Germinal center (tissue), 1 donor: ENCODE measurements at places on chromosomes 5 and 9.
A peak's percentile ranks its signal among the peaks of the same experiment; 100 is the strongest.

- no peak for DNase-seq
These were observed 105.0 kb upstream of the FAM120A start for GRCh38 chr9:93346231-93347112.

DNA sequence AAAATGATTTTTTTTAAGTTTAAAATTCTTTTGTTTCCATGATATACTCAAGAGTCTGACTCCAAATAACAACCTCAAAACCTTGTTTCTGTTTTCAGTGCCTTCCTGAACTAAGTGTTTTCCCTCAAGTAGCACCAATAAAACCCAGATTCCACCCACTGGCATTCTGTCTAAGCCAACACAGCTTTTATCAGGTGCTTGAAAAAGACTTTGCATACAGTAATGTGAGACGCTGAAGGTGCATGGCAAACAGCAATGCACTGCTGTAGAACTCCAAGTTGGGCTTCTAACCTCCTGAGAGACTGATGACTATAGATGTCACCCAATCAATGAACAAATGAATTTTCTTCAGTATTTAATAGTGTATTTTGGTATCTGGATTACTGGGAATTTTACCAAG lies 95.7 kb downstream of the NFIB start:
- no peak for DNase-seq

DNA sequence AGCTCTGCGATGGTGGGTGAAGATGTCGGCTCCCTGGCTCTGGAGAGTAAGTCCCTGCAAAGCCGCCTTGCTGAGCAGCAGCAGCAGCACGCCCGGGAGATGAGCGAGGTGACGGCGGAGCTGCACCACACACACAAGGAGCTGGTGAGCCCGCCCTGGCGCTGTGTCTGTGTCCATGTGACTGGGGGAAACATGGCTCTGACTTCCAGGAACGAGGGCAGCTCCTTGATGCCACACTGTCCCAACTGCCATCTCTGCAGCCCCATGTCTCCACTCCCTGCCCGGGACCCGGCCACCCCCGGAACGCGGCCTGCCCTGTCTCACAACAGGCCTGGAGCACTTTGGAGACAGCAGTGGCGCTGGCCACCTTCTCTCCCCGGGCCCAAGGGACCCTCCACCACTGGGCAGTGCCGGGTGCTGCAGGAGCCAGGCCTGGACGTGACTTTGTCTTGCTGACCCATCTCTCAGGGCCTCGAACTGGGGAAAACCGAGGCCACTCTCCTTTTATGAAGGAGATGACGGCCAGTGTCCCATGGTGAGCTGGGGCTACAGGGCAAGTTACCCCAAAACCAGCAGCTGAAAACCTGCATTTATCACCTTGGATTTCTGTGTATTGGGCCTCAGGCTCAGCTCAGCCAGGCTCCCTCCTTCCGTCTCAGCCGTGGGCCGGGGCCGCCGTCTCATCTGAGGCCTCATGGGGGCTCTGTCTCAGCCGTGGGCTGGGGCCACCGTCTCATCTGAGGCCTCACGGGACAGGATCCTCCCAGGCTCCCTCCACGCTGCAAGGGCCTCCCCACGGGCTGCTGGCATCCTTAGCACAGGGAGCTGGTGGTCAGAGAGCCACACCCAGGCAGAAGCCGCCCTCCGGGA lies 28.6 kb downstream of the CEP72 start:
- no peak for DNase-seq

GRCh38 chr5:116650544-116650943 lies 75.9 kb upstream of the SEMA6A start:
- no peak for DNase-seq

GRCh38 chr9:127051881-127052595 lies 70.4 kb downstream of the ANGPTL2 start:
- DNase-seq: no peak

DNA sequence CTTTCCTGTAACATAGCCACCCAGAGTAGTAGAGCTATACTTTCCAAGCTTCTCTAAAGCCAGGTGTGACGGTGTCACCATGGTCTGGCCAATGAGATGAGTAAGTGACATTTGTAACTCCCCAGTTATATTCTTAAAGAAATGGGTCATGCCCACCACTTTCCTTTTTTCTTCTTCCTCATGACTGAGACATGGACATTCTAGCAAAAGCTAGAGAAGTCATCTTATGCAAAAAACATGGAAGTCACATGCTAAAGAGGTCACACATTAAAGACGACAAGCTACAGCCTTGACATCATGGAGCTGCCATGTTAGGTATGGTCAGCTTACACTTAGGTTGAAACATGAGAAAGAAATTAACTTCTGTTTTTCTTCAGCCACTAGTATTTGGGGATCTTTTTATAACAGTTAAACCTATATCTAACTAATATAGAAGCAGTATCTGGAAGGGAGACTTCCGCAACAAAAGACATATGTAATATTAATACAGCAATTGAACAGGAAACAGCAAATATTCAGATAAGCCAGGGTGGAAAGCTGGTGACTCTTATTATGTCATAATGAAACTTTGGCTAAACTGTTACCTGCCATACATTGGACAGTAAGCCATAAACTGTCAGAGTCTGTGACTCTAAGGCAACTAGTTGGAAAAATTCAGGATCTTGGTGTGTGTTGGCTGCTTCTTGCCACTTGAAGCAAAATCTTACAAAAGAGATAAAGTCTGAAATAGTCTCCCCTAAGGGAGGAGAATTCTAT lies 54.7 kb upstream of the SNX2 start:
- no peak for DNase-seq

- peak; percentile 37 for DNase-seq
These were observed at the start of gene EPB41L4A for GRCh38 chr5:112419164-112419985. TSS of gene EPB41L4A (minus strand) at chr5:112419277. CDS start at chr5:112419039, 238 bp downstream.
